ENCODE measurements at places on chromosomes 13 and 19. TPM values are rescaled to one million over a fixed set of nuclear protein-coding genes. Genes with fewer than 3 reads are reported as not detected.
A peak's percentile ranks its signal among the peaks of the same experiment; 100 is the strongest.

GRCh38 chr13:48126944-48127830 lies 32.3 kb upstream of the MED4 start:
- peak; percentile 70 for DNase-seq

Gene ZNF814
- total RNA-seq: 5.6 TPM

DNA sequence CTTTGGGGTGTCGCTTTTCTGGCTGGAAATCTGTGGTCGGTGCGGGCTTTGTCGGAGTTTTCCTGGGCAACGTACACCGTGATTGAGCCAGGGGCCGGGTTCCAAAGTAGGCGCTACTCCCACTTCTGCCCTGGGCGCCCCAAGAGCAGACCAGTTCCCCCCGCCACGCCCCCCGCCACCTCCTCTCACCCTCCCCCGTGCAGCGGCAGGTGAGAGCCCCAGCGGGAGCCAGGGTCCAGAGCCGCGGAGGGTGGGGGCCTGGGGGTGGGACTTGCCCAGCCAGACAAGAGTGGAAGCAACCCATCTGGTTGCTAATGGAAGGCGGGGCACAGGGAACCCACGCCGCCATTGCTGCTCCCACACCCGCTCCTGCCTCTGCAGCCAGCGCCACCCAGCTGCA lies 2195.9 kb downstream of the PCDH9 start:
- DNase-seq: no peak

DNA sequence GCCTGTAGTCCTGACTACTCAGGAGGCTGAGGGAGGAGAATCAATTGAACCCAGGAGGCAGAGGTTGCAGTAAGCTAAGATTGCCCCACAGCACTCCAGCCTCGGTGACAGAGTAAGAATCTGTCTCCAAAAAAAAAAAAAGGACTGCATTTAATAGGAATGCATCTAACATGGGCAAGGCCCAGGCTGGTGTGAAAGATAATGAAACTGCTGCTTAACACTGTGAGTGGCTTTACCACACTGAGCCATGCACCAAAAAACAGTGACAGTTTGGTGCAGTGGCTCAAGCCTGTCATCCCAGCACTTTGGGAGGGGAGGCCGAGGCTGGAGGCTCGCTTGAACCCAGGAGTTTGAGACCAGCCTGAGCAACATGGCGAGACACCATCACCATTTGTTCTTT lies 8.6 kb downstream of the GTF2F1 start:
- DNase-seq: no peak

GRCh38 chr19:12866416-12867119 lies 14.7 kb downstream of the DNASE2 start:
- no peak for DNase-seq

Gene TEX26
- not detected for total RNA-seq

- DNase-seq: no peak
Measured at GRCh38 chr19:35181387-35181786, 26.9 kb downstream of the FXYD5 start.

Gene HSH2D
- not detected for total RNA-seq

GRCh38 chr19:39941615-39942365 lies 7.4 kb upstream of the FCGBP start:
- no peak for DNase-seq

Gene MAMSTR
- 0.22 TPM for total RNA-seq
